ENCODE measurements at places on chromosomes 13 and 19.

GRCh38 chr13:33775339-33776108 lies 42.4 kb upstream of the RFC3 start:
- no peak for DNase-seq

DNA sequence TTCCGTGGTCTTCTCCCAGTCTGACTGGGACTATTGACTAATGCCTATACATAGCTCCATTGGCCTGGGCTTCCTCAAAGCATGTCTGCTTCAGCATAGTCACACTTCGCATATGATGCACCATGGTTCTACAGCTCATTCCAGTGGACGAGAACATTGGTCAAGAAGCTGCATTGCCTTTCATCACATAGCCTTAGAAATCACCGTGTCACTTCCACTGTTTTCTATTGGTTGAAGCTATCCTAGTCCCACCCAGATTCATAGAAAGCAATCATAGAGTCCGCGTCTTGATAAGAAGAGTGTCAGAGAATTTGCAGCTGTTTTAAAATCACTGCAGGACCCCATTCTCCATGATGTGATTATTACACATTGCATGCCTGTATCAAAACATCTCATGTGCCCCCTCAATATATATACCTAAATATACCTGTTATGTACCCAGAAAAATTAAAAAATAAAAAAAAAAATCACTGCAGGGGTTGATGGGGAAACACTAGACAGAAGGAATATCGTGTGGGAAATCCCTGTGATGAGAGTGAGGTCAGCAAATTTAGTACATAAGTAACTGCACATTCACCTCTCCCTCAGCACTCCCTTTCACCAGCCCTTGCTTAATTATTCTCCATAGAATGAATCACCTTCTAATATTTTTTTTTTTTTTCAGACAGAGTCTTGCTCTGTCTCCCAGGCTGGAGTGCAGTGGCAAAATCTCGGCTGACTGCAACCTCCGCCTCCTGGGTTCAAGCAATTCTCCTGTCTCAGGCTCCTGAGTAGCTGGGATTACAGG lies 2.2 kb upstream of the ARHGAP33 start:
- DNase-seq = peak; percentile 76

DNA sequence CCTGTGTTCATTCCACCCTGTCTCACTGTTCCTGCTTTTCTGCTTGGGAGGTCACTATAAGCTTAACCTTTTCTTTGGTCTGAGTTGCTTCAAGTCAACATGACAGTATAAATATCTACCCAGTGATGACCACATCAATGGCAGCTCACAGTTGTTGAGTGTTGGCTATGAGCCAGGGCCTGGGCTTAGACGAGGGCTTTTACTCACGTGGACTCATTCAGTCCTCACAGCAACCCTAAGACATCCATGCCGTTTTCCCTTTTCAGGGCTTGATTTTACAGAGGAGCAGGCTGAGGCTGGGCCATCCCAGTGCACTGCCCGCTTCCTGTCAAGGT lies 10.2 kb upstream of the CCDC97 start:
- DNase-seq = peak; percentile 86

DNA sequence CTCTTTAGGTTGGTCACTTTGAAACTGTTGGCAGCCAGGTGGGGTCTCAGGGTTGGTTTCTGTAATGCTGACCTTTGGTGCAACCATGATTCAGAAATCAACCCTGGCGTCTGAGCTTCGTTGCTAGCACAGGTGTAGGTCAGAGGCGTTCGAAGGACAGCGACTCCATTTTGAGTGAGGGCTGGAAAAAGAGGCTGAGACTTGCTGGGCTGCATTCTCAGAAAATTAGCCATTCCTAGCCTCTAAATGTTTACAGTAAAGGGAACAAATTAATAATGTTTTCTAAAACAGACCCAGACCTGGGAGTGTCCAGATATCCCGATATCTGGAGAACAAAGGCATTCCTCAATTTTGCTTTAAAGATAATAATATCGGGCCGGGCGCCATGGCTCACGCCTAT lies 29.2 kb downstream of the RHPN2 start:
- no peak for DNase-seq

DNA sequence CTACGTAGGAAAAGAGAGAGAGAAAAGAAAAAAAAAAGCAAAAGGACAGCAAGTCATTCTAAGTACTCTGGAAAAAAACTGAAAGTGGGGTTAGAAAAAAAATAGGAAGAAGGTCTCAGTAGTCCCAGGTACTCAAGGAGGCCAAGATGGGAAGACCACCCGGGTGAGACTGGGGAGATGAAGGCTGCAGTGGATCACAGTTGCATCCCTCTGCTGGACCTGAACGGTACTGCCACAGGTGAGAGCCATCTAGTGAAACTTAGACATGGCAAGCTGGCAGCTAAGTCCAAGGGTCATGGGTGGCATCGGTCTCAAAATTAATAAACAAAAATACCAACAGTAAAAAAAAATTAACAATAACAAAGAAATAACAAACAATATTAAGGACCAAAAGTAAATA lies 41.0 kb upstream of the ZNF91 start:
- no peak for DNase-seq

GRCh38 chr13:99067159-99067985 lies 89.5 kb upstream of the DOCK9 start:
- peak; percentile 84 for DNase-seq

DNA sequence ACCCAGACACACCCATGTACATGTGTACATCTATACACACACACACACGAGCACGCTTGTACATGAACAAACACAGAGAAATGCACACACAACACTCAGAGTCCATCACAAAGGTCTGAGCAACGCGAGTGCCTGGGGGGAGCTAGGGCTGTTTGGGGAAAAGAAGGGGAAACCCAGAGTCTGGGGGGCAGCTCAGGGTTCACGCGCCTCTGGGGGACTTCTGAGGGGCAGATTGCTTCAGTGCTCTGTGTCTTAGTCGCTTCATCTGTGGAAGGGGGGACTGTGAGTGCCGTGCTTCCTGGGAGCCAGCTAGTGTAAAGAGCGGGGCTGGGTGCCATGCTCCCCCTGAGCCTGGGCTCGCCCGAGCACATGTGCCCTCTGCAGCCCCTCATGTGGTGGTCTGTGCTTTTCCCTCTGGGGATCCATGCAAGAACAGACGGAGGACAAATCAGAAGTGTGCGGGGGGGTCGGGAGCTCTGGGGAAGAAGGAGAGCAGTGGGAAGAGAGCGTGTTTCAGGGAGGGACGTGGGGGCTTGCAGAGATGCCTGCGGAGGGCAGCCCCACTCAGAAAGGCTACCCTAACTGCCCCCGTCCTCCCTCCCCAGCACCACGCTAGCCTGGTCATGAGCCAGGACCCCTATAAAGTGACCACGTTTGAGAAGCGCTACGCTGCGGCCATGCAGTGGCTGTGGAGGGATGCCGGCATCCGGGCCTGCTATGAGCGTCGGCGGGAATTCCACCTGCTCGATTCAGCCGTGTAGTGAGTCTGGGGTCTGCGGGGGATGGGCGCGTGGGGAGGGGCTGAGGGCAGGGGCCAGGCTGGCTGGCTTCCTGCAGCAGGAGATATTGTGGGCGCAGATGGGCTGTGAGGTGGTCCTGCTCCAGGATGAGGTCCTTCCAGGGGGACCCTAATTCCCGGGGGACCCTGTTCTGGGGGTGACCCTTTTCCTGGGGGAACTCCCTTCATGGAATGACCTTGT lies 14.0 kb downstream of the GNA15 start:
- DNase-seq = no peak

GRCh38 chr13:70424428-70424827 lies 316.2 kb upstream of the KLHL1 start:
- DNase-seq = no peak

GRCh38 chr19:35596366-35596999 lies 10.5 kb downstream of the PMIS2 start:
- no peak for DNase-seq

DNA sequence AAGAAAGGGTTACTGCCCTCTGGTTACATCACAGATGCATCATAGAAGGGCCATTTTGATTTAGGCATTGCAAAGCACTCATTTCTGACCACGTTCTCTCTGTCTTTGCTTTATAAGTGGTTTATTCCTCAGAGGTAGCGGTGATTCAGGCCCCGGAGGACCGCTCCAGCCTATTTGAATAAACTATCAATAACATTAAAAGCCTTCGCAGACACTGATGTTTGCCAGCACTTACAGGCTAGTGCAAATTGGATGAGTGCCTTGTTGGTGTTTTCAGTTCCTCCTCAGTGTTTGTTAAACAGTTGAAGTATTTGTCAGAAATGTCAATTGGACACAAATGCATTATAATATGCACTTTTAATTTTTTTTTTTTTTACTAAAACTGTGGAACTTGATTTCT lies 120.2 kb downstream of the RXFP2 start:
- peak; percentile 24 for DNase-seq

DNA sequence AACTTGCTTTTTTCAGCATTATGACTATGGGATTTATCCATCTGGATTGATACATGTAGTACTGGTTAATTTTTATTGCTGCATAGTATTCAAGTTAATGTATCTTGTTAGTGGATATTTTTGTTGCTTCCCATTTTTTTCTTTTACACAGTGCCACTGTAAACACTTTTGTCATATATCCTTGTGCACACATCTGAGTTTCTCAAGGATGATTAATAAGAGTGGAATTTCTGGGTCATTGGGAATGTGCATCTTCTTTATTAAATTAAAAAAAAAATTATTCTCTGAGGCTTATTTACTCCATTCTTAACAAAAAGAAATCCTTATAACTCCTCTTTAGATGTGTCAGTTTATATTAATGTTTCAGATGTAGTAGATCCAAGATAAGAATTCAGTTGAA lies 27.3 kb downstream of the B3GLCT start:
- DNase-seq = peak; percentile 42

- DNase-seq = no peak
Observed at GRCh38 chr13:62360609-62361008, 945.0 kb upstream of the PCDH20 start.

DNA sequence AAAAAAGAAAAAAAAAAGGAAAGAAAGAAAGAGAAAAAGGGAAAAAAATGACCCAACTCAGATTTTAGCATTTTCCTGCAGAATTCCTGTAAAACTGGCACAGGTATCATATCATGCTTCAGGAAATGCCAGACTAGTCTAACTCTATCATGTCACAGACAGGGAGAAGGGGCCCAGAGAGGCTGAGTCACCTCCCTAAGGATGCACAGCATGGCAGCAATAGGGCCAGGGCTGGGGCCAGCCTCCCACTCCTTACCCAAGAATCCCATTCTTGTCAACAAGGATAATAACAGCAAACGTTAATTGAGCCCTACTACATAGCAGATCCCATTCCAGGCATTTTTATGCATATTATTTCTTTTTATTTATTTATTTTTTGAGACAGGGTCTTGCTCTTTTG lies 8.5 kb downstream of the GPR4 start:
- no peak for DNase-seq

DNA sequence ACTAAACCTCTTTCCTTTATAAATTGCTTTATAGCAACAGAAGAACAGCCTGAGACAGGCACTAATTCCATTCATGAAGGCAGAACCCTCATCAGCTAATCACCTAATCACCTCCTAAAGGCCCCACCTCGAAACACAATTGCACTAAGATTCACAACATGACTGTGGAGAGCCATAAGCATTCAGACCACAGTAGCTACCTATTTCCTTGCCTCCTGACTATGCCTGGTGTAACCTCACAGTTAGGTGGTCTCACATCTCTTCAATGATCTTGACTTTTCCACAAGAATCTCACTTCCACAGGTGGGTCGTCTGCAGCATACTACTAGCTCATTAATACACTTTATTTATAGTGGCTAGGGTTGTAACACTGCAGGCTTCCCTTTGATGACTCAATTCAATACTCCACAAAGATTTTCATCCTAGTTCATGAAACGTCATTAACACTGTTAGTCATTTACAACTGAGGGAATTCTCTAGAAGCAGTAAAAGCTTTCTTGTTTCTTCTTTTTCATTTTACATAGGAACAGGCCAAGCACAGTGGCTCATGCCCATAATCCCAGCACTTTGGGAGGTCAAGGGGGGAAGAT lies 27.1 kb downstream of the STK24 start:
- DNase-seq = peak; percentile 58

DNA sequence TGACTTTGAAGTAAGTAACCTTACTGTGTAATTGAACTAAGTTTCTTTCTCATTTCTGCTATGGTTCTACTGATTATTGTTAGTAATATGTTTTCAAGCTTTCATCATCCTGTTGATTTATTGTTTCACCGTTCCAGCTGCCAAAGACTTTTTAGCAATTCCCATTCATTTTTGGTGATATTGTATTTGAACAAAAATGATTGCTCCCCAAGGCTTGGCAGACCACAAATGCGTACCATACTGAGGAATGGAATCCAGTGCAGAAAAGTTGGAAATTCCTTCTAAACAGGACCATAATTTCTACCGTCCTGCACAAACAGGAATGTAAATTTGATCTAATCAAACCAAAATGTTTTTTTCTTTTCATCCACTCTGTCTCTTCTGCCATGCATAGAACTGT lies 10.7 kb downstream of the EPSTI1 start:
- peak; percentile 43 for DNase-seq

- no peak for DNase-seq
Observed at GRCh38 chr19:9966448-9966847, 30.1 kb upstream of the OLFM2 start.

DNA sequence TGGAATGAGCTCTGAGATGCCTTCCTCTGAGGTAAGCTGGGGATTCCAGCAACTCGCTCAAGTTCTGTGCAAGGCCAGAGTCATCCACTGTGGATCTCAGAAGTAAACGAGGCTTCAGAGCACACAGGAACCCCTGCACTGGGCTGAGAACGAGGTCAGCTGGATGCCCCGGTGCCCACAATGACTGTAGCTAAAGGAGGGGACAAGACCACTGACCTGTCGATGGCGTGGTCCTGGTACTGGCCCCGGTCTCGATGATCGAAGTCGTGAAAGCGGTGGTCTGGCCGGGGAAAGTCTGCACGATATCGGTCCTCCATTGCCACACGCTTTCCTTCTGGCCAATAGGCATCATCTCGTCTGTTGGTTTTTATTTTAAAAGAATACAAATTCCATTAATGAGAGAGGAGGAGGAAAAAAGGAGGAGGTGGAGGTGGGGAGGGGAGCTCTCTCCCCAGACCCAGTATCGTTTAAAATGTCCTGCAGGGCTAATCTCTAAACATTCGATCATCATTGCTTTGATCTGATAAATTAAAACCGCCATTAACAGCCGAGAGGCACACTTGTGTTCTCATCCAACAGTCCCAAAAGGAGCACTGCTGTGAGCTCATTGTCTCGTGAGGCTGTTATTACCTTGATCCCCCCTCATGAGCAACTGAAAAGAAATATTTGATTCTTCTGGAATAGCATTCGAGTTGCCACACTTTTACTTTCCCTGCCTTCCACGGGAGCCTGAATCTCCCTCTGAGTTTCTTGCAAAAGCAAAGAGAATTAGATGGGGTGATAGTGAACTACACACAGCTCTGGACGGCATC lies 25.0 kb upstream of the TINCR start:
- no peak for DNase-seq

DNA sequence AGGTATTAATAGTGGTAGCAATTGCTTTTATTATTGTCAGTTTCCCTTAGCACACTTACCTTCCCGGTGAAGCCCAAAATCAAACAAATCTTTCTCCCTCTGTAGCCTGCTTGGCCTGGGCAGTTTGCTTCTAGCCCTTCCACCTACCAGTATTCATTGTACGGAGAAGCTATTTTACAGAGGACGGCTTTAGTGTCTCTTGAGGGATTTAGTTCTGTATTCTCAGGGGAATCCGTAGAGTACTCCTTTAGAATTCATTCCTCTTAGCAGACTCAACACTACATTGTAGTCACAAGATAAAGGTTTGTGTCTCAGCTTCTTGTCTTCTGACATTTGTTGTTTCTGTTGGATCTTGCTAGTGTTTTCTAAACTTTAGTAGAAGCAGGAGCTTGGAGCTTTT lies 24.1 kb upstream of the WTIP start:
- no peak for DNase-seq

- no peak for DNase-seq
Observed at GRCh38 chr19:8357007-8357521, 6.9 kb upstream of the ANGPTL4 start.

- DNase-seq = no peak
Observed at GRCh38 chr13:102940770-102941169, 94.9 kb downstream of the ERCC5 start.

- no peak for DNase-seq
Observed at GRCh38 chr13:28117689-28118377, 17.5 kb upstream of the FLT3 start.

Data from GM23248 (cell line).